Gastrocnemius medialis (tissue), 4 donors: ENCODE measurements at places on chromosomes 6 and 20. TPM values are rescaled to one million over a fixed set of nuclear protein-coding genes. Genes with fewer than 3 reads are reported as not detected.

DNA sequence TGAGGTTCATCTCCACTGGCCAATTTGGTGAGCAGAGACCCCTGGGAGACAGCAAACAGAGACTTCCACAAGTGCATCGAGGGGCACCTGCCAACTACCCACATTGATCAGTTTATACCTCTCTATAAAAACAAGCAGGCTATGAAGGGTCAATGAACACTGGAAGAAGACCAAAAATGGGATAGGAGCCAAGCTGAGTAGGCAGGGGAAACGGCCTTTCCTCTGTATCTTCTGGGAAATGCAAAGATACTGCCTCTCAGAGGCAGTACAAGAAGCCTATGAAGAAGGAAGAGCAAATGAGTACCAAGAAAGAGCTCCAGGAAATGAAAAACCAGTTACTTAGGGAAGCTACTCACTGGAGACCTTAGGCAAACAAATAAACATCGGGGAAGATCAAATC is 247.7 kb downstream of the GMDS start:
- DNase-seq: no peak

The REM1 gene
- 1.2 TPM for total RNA-seq

The F13A1 gene
- total RNA-seq: 61.1 TPM

- no peak for DNase-seq
These were observed 62.7 kb downstream of the SLC24A3 start for GRCh38 chr20:19275038-19275629.

GRCh38 chr6:89272596-89272995 is 42.5 kb downstream of the GABRR2 start:
- no peak for DNase-seq

The TRIM31 gene
- total RNA-seq: not detected

DNA sequence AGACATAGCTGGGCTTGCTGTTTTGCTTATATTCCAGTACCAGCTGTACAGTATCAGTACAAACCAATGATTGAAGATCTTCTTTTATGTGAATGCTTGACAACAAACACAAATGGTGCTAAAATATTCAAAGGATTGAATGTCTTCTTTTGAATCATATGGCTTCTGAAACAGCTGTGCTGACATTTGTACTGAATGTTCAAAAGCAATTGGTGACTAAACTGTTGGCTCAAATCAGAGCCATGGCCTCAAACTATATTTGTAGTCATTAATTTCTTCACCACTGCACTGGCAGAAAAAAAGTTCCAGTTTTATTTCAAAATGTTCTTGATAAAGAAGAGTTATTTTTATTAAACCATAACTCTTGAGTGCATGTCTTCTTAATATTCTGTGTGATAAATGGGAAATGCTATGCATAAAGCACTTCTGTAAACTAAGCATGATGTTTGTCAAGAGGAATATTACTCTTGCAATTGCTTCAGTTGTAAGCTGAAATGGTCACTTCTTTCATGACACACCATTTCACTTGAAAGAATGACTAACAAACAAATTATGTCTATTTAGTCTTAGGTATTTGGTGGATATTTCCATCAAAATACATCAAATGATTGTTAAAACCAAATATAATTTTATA is 45.9 kb upstream of the CENPW start:
- no peak for DNase-seq

GRCh38 chr20:47011984-47012383 is 117.3 kb downstream of the EYA2 start:
- DNase-seq: no peak

- DNase-seq: no peak
These were observed 19.8 kb upstream of the STXBP5 start for GRCh38 chr6:147184379-147184778.
